ENCODE measurements at places on chromosomes 4 and X.

- DNase-seq = no peak
Observed at GRCh38 chrX:134543288-134543687, 83.3 kb downstream of the HPRT1 start.

DNA sequence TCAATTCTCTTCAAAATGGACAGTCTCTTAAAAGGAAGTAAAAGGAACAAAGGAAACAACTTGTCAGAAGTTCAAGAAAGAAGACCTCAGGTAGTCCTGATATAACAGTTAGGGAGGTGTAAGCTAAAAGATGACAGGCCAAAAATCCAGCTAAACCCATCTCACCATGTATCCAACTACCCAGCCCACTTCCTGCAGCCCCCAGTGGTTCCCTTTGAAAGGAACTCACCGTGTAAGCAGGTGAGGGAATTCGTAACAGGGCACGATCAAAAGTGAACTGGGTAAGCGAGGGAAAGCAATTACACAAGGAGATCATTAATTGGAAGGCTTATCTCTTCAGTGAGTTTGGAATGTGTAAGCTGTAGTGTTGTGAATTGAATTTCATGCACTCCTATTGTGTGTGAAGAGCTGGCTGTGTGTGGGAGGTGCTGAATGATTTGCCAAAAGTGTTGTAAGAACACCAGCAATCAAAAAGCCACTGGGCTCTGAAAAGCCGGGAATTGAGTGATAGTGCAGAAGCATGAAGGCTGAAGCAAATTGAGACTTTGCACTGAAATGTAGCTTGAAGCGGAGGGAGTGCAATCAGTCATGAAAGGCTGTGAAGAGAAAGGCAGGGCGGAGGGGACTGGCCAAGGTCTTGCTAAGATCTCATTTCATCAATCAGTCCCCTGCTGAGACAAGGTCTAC lies 914.2 kb upstream of the LCORL start:
- DNase-seq = no peak

- DNase-seq = no peak
Observed at GRCh38 chrX:45063319-45064095, 137.2 kb downstream of the DIPK2B start.

DNA sequence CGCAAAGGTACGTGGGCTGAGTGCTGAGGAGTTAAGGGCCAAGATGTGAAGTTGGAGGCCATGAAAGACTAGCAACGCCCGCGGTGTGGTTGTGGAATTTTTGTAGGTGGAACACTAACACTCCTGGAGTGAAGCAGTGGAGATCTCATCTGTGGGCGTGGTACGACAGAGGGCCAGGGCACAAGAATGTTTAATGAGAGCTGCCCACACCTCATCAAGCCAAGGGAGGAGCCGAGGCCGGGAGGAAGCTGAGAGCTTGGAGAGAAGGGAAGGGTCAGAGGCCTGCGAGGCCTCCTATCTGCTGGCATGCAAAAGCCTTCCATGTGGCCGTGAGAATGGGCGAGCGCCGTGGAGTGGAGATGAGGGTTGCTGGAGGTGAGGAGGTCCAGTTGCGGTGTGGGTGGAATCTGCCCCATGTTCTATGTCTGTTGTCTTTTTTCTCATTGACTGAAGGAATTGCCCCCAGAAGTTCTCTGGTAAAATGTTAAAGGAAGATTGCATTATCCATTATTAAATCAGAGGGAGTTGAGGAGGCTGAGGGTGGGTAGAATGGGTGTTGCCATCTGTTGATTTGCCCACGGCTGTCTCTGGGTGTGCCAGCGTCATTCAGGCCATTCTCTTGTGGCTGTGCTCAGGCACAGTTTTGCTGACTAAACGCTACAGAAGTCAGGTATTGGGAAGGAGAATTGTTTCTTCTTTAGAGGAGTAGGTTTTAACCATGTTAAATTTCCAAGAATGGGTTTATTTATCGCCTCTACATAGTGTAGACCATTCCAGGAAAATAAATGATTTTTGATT lies 19.8 kb downstream of the SNX25 start:
- DNase-seq = no peak

DNA sequence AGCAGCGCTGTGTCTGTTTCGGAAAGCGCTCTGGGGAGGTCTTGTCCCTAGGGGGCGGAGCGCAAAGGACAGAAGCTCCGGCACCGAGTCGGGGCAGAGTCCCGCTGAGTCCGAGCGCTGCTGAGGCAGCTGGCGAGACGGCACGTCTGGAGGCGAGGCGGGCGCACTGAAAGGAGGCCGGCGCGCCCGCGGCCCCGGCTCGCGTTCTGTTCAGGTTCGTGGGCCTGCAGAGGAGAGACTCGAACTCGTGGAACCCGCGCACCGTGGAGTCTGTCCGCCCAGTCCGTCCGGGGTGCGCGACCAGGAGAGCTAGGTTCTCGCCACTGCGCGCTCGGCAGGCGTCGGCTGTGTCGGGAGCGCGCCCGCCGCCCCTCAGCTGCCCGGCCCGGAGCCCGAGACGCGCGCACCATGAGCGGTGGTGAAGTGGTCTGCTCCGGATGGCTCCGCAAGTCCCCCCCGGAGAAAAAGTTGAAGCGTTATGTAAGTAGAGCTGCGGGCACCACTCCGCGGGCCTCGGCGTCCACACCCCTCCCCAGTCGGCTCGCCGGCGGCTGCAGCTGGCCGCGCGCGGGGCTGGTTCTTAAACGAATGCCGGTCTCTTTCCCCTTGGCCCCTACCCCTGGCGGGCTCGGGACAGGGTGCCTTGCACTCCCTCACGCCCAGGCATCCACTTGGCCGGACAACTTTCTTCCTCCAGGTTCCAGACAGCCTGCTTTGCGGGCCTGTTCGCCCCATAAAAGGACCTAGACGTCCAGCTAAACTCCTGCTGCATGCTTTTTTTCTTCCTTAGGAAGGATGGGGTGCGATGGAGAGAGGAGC lies at the start of gene GAB1:
Gene GAB1 (plus strand): TSS at position 96 of the 819 bp plus-strand sequence. CDS start 313 bp downstream, at position 409.
- peak; percentile 71 for DNase-seq

DNA sequence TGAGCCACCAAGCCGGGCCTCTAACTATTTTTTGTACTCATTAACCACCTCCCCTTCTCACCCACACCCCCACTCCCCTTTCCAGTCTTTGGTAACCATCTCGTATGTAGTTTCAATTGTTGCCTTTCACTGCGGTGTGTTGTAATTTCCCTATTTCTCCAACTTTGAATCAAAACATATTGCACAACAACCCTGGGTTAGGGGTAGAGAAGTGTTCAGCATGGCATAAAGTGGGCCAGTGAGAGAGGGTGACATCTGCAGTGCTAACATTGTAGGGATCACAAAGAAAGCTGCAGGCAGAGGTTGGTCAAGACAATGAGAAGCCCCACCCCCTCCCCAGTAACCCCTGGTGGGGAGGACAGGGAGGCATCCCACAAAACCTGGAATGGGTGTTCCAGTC lies 92.7 kb downstream of the SPATA18 start:
- DNase-seq = peak; percentile 3

- DNase-seq = no peak
Observed at GRCh38 chr4:139913995-139914598, 239.9 kb downstream of the MAML3 start.

- DNase-seq = no peak
Observed at GRCh38 chrX:10415306-10416001, 204.9 kb downstream of the MID1 start.

DNA sequence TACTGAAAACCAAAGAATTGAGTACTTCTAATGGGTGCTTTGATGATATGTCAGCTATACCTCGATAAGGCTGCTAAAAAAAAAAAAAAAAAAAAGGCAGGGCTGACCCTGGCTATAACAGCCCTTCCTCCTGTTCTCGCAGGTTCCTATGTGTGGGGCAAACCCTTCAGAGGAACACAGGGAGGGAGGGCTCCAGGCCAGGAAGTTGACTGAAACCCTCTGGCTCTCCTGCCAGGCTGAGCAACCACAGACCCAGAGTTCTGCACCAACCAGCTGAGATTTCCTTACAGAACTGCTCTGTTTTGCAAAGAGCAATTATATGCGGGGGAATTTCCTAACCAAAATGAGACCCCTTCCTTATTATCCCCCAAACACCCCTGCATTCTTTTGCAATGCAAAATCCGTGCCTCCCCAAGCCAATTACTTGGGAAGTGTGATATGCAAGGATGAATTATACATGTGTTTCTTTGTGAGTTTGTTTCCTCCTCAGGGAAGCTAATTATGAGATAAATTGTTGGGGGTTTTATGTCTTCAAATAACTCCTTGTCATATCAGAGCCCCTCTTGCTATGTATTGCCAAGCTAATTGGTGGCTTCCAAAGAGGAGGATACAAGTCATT lies 45.6 kb downstream of the PDHA1 start:
- DNase-seq = no peak

DNA sequence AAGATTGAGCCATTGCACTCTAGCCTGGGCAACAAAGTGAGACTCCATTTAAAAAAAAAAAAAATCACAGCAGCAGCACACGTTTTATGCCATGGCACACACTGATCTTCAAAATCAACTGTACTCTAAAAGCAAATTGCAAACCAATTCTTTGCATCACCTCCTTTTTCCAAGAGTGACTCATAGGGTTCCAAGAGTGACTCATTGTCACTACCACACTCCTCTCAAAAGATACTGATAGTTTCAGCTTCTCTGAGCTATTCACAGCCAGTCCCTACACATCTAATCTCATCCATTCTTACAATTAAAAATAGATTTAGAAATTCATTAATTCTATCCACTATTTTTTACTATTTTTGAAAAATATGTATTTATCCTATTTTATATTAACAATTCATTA lies 1494.9 kb upstream of the AGA start:
- DNase-seq = no peak

GRCh38 chr4:36332782-36333131 lies 51.3 kb downstream of the DTHD1 start:
- no peak for DNase-seq

GRCh38 chr4:169616846-169617245 lies 3.5 kb upstream of the CLCN3 start:
- DNase-seq = no peak

DNA sequence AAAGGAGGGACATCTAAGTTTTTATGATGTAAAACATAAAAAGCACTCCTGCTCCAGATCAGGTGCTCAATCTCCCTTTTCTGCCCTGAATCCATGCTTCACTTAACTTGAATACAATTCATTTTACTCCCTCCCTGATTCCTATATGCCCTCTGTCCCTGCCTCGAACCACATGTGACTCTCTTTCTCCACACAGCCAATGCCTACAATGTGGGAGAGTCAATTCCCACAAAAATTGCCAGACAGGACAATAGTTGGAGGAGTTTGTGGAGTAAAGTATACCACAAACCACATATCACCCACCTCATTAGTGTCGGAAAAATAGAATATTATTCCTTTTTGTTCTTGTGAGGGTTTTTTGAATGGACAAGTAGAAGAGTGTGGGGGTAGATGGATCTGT lies 9.7 kb downstream of the AMMECR1 start:
- no peak for DNase-seq

- DNase-seq = peak; percentile 3
Observed at GRCh38 chrX:17590892-17591740, 146.2 kb upstream of the SCML1 start.

DNA sequence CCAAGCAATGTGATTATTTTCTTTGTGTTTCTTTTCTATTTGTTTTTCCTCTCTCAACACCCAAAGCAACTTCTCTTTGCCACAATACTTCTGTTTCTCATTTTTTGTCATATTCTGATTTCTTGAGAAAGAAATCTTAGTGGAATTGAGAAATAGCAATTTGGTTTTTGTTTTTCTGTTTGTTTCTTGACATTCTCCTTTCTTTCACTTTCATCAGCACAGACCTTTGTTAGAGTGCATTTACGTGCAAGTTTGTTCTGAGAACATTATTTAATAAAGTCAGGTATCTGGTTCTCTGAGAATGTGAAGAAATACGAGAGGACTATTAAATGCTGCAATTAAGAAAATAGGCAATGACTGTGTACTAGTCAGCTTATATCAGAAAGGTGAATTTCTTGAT lies 608.1 kb upstream of the AADAT start:
- no peak for DNase-seq

GRCh38 chr4:150126201-150126863 lies 48.1 kb downstream of the DCLK2 start:
- DNase-seq = no peak

GRCh38 chrX:38939067-38939466 lies 137.8 kb downstream of the MID1IP1 start:
- DNase-seq = no peak

GRCh38 chr4:159768016-159768415 lies 665.1 kb downstream of the RAPGEF2 start:
- DNase-seq = no peak

- DNase-seq = no peak
Observed at GRCh38 chr4:173448103-173448502, 49.2 kb upstream of the SCRG1 start.

- DNase-seq = no peak
Observed at GRCh38 chr4:139951021-139951420, 203.0 kb downstream of the MAML3 start.

Measured in HepG2 (cell line).